ENCODE measurements at places on chromosomes 2 and 18. TPM values are rescaled to one million over a fixed set of nuclear protein-coding genes. Genes with fewer than 3 reads are reported as not detected.

DNA sequence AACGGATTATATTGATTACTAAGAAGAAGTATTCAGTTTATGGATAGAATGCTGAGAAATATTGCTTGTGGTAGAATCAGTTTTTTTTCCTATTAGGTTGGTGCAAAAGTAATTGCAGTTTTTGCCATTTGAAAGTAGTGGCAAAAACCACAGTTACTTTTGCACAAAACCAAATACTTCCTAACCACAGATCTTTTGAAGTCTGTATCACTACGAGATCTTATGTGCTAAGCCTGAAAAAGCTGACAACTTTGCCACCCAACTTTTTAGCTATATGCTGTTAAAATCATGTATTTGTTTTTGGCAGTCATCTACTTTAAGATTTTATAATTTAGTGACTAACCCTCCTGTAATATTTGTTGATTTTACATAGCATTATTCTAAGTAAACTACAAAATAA, 24.6 kb downstream of the DNAJC10 start:
- H3K36me3 ChIP-seq, result peaks cover 25% of the 10 kb centered on the region
- no peaks in the 10 kb centered on the region for H3K4me1 ChIP-seq
- no peak for DNase-seq
- no peak overlapping the region for H3K4me3 ChIP-seq
- H3K27me3 ChIP-seq, result no peaks in the 10 kb centered on the region
- no peak overlapping the region for H3K27ac ChIP-seq

DNA sequence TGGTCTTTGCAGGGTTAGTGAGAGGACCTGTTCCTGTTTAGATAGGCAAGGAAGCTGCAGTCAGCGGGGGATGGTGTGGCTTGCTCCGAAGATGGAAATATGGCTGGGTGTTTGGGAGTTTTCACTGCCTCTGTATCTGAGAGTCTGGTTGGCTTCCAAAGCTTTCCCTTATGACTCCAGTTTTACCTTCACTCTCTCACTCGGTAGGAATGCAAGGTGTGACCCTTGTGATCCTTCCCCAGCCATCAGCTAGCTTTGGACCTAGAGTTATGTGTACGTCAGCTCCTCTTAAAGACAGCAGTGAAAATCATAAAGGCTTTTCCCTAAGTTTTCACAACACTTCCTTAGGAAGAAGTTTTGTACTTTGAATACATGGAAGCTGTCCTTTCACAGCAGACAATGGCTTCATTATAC, 35.5 kb upstream of the TMEM87B start:
- H3K4me1 ChIP-seq, result peaks cover 38% of the 10 kb centered on the region
- DNase-seq, result peak; percentile 56

DNA sequence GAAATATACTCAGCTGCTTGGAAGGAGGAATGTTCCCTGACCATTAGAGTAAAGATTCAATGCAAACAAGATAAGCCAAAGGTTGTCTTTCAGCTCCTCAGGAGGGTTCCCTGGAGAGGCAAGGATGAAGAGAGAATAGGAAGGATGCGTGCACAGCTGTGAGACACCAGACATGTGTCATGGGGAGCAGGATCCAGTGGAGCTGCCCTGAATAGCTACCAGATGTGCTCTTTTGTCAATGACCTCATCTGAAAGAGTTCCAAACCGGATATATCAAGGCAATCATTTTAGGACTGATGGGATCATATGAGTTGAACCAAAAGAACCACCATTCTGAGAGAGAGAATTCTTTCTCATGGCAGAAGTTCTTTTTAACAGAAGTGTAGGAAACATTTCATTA, 490.6 kb downstream of the IRS1 start:
- H3K27ac ChIP-seq, result no peak overlapping the region
- H3K4me3 ChIP-seq, result no peak overlapping the region
- no peaks in the 10 kb centered on the region for H3K36me3 ChIP-seq
- H3K4me1 ChIP-seq, result no peaks in the 10 kb centered on the region
- DNase-seq, result no peak

GRCh38 chr2:204060841-204061240, 124.3 kb downstream of the ICOS start:
- no peak overlapping the region for H3K4me3 ChIP-seq
- no peak overlapping the region for H3K27ac ChIP-seq
- no peaks in the 10 kb centered on the region for H3K4me1 ChIP-seq
- no peak for DNase-seq
- no peaks in the 10 kb centered on the region for H3K36me3 ChIP-seq

GRCh38 chr18:22847392-22847791, 85.7 kb upstream of the RBBP8 start:
- no peak overlapping the region for H3K4me3 ChIP-seq
- H3K36me3 ChIP-seq, result no peaks in the 10 kb centered on the region
- DNase-seq, result no peak
- no peaks in the 10 kb centered on the region for H3K27me3 ChIP-seq
- H3K27ac ChIP-seq, result no peak overlapping the region
- H3K4me1 ChIP-seq, result peaks cover 25% of the 10 kb centered on the region

ZSWIM2 gene
- total RNA-seq, result not detected

Measured in PC-3 (cell line).